ENCODE measurements at places on chromosomes 1 and 21.

GRCh38 chr1:31429583-31429982 lies 16.6 kb downstream of the SERINC2 start:
- DNase-seq = no peak

DNA sequence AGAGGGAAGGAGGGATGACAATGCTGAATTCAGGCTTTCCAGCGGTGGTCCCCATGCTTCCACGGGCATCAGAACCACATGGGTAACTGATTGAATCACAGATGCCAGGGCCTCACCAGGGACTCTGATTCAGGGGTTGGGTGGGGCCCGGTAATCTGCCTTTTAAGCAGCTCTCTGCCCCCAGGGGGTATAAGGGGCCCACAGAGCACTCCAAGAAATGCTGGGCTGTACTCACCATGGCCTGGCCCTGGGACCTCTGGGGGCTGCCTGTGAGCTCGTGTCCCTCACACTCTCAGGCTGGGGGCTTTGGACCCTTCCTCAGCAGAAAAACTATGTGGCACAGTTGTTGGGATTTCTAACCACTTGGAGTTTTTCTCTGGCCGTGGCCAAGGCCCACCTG lies 70.6 kb downstream of the ARHGEF10L start:
- no peak for DNase-seq

DNA sequence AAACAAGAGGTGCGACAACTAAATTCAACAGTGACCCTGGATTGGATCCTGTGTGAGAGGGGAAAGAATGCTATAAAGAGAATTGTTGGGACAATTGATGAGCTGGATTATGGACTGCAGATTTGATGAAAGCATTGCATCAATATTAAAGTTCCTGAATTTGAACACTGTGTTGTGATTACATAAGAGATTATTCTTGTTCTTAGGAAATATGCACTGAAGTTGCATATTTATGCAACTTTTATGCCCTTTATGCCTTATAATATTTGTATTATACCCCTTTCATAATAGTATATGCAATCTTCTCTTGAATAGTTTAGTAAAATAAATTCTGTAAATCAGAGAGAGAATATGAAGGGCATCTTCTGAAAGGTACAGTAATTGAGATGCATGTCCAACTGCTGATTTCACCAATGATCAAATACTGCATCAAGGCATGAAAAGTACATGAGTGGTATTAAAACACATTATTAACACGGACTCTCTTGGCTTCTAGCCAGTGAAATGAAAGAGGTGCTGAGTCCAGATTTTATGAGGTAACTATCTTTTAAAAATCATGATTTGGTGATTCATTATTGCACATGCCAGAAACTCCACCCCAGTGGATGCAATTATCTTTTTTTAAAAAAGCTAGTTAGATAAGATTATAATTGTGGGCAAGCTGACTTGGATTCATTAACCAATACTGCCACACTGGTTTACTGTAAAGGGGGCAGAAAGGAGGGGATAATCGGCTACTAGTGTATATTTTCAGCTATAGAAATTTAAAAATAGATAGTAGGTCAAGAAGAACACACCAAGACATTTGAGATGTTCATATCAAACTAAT lies 19.9 kb upstream of the LPAR3 start:
- no peak for DNase-seq

DNA sequence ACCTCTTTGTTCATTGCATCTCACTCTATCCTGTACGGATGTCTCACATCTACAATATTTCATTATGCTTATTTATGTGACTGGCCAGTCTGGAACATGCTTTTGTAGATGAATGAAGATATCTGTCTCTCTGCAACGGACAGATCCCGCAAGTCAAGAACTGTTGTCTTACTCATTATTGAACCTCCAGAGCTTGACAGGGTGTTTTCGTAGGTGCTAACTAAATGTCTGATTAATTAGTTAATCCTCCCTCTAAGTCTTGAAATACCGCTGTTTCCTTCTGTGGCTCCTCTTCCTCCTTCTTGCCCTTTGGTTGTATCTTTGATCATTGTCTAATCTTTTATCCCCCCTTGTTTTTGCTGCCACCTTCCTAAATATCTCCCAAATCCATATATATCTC lies 3.2 kb upstream of the C1orf162 start:
- DNase-seq = no peak

- DNase-seq = no peak
These were observed 10.3 kb upstream of the CD101 start for GRCh38 chr1:116991171-116991845.

GRCh38 chr1:212291505-212292134 lies 6.4 kb downstream of the PPP2R5A start:
- no peak for DNase-seq

DNA sequence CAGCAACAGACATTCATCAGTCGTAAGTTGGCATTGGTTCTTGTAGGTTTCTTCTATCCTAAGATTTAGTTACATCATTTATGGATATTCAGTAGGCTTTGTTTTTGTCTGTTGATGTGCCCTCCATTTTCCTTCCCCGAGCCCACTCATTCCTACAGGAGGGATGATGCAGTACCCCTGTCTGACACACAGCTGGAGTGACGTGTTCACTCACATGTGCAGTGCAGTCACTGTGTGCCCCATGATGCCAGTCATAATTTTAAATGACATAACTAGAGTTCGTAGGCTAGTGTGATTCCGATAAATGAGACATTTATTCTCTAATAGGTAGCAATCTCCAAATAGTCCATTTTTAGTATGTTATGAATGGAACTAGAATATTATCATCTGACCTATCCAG lies 438.4 kb downstream of the DSCAM start:
- no peak for DNase-seq

DNA sequence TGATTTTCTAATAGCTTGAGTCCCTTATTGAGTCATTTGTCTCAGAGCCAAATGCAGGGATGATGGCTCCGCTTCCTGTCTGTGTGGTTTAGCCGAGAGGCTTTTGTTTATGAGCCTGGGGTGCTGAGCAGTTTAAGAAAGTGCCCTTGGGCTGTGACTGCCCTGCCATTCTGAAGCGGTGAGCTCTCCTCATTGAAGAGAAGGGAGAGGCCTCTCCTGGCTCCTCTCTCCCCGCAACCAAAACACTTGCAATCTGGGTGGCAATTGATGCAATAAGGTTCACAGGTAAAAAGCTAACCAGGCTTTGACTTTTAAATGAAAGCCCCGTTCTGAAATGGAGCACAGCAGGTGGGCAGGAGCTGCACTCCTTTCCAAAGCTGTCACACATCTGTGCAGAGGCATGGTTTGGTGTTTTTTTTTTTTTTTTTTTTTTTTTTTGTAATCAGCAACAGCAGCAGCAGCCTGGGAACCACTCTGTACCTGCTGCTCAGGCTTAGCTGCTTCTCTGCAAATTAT lies 403.7 kb downstream of the SIPA1L2 start:
- no peak for DNase-seq

DNA sequence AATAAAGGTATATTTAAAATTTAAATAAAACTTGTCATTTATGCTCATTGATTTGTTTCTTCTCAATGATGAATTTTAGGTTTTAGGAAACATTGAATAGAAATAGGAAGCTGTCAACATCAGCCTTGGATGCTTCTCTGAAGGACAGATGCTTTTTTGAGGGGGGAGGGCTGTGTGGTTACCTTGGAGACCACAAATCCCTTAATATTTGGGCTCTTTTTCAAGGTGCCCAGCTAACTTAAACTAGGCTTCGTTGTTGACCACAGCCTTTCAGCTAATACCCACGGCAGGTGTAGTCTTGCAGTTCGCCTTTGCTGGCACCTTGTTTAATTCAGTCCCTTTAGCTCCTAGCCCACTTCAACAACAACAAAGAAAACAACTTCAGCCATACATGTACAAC lies 22.5 kb downstream of the TENT5C start:
- no peak for DNase-seq

DNA sequence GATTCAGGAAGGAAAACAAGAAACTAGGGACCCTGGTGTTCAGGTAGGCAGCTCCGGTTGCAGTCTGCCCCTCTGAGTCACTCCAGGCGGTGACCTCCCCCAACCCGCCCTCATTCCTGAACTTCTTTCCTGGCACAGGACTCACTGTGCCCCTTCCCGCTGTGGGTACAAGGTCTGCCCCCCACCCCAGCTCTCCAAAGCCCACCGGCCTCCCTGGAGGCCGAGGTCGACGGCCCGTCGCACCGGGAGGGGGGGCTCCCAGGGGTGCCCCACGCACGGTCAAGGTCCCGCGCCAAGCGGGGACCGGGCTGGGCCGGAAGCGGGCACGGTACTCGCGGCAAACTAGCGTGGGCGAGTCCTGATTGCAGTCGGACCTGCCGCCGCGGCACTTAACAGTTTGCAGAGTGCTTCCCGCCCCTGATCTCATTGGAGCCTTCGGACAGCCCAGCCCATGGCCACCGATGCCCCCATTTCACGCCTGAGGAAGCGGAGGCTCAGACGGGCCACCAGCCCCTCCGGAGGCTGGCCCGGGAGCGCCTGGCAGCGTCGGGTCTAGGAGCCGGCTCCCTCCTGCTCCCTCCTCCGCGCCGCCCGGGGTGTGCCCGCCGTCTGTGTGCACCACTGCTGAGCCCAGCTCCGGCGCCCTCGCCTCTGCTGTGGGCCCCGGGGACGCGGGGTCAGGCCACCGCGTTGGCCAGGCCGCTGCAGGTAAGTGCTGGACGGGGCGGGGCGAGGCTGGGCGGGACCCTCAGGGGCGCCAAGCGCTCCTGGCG lies at the start of gene GJB3:
Gene GJB3 (plus strand): TSS at position 144 of the 773 bp plus-strand sequence. CDS start 3,549 bp downstream, outside the sequence.
- DNase-seq = peak; percentile 44

- peak; percentile 37 for DNase-seq
These were observed 187.3 kb upstream of the DMRTA2 start for GRCh38 chr1:50610563-50610962.

GRCh38 chr1:29397256-29397590 lies 160.9 kb downstream of the PTPRU start:
- no peak for DNase-seq

DNA sequence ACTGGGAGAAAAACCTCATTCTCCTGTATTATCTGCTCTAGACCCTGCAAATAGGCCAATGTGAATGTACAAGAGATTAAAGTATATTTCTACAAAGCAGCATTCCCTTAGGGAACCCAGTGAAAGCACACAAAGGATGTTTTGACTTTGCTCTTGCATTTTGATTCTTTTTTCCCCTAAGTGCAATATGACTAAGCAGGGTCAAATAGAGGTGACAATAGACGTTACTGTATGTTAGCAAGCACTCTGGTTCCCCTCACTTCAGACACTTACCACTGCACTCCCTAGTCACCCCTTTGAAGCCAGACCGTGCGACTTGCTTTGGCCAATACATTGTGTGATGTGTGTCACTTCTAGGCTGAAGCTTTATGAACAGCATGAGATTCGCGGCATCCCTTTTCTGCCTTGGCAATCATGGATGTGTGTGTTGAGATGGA lies 209.7 kb downstream of the RHOU start:
- no peak for DNase-seq

DNA sequence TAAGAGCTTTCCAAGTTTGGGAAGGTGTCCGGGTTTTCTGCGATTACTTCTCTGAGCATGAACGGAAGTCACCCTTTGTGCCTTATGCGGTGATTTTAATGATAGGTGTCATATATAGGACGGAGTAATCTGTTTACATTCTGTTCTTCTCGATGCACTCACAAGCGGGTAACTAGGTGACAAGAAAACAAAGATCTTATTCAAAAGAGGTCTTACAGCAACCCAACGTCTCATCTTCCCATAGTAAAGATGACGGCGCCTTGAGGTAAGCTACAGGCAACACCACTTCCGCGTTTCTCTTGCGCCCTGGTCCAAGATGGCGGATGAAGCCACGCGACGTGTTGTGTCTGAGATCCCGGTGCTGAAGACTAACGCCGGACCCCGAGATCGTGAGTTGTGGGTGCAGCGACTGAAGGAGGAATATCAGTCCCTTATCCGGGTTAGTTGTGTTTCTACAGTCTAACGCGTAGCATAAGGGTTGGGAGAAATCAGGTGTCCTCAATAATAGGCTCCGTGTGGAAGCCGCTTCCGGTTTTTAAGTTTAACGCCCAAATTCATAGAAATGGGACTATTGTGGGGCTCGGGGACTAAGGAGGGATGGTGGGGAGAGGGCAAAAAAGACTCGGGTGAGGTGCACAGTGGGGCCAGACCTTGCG lies at the start of gene UFC1:
Gene UFC1 (plus strand): TSS at position 297 of the 656 bp plus-strand sequence. CDS start 20 bp downstream, at position 317.
- DNase-seq = peak; percentile 80

DNA sequence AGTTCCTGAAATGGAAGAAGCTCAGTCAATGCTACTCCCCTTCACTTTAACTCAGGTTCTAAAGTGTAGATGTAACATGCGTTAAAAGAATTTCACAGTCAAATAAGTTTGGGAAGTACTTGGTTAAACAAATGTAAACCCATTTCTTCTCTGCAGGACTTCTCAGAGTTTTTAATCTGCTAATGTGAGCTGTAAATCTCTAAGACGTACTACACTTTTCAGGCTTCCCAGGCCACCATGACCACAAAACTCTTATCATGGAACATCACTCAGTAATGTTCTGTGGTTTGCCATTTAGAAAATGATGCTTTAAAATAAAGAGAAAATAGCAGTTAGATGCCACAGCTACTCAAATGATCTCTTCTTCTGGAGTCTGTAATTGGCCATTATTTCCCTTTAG lies 104.3 kb downstream of the HHIPL2 start:
- no peak for DNase-seq

GRCh38 chr1:36924282-36924811 lies 110.0 kb downstream of the GRIK3 start:
- no peak for DNase-seq

DNA sequence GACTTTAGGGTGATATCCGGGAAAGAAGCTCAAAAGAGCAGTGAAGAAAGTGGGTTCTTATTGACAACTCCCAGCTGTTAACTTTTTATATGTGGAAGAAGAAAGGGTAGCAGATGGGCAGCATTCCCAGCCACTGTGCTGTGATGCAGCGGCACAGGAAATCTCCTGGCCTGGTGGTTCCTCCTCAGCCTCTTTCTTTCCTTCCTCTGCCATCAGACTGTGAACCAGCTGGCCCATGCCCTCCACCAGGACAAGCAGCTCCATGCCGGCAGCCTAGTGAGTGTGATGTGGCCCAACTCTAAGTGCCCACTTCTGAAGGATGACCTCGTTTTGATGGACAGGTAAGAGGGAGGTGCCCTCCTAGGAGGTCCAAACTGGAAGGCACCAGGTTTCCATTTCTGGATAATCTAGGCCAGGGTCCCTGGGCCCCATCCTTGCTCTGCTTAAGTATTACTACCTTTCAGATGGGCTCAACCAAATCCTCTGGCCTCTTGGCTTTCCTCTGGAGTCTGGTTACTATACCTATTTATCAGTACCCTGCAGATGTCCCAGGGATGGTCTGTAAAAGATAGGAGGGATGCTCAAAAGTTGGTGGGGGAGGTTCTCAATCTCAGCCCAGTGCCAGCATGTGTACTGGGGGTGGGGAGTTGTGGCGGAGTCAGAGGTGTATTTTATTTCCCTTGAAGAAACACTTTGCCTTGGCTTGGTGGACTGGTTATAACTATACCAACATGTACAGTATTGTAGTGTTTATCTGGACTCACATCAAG lies 17.0 kb downstream of the MFN2 start:
- DNase-seq = no peak

DNA sequence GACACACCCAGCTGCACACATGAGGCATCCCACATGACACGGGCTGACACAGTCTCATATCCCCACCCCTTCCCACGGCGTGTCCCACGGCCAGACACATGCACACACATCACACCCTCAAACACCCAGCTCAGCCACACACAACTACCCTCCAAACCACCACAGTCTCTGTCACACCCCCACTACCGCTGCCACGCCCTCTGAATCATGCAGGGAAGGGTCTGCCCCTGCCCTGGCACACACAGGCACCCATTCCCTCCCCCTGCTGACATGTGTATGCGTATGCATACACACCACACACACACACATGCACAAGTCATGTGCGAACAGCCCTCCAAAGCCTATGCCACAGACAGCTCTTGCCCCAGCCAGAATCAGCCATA lies 22.6 kb downstream of the PODN start:
- no peak for DNase-seq

- no peak for DNase-seq
These were observed 20.0 kb upstream of the RNF19B start for GRCh38 chr1:32984455-32985171.

Data from NCI-H1930 (cell line).